ENCODE measurements at places on chromosomes 5 and 9. TPM values are rescaled to one million over a fixed set of nuclear protein-coding genes. Genes with fewer than 3 reads are reported as not detected.

The ADAMTSL2 gene
- total RNA-seq, result not detected

The POU5F2 gene
- total RNA-seq, result 1.5 TPM

The COQ4 gene
- total RNA-seq, result 30.8 TPM

The SPATA31D4 gene
- total RNA-seq, result not detected

The LRRC70 gene
- 2.5 TPM for total RNA-seq

The LRRTM2 gene
- not detected for total RNA-seq

The OR1L4 gene
- not detected for total RNA-seq

The CSF1R gene
- 0.87 TPM for total RNA-seq

The SPZ1 gene
- total RNA-seq, result not detected

The GRXCR2 gene
- total RNA-seq, result not detected

The PCA3 gene
- total RNA-seq, result not detected

The GPX3 gene
- total RNA-seq, result not detected

The ANKRD33B gene
- total RNA-seq, result 7.8 TPM

The TNC gene
- total RNA-seq, result not detected

The CDC25C gene
- total RNA-seq, result 19.7 TPM

The ROR2 gene
- total RNA-seq, result 0.08 TPM

The ECM2 gene
- total RNA-seq, result not detected

The COL27A1 gene
- 12.0 TPM for total RNA-seq

The SMIM33 gene
- 0.54 TPM for total RNA-seq

The CERCAM gene
- 1.7 TPM for total RNA-seq

The BTNL9 gene
- total RNA-seq, result 0.16 TPM

The PCDHGA11 gene
- not detected for total RNA-seq

The FAM153A gene
- total RNA-seq, result 127 TPM

The PCDHGB6 gene
- total RNA-seq, result 0.08 TPM

The KLHL3 gene
- 5.3 TPM for total RNA-seq

The FREM1 gene
- not detected for total RNA-seq

The LMX1B gene
- not detected for total RNA-seq

The FGF18 gene
- total RNA-seq, result 0.21 TPM

The GABRA1 gene
- not detected for total RNA-seq

The ZNF354C gene
- 6.3 TPM for total RNA-seq

Measured in activated T-helper 17 cell treated with anti-CD3 and anti-CD28 coated beads, Interleukin-2, amount 50 U/mL, for 72 hours (primary cell).